ENCODE measurements at places on chromosomes 3 and 15. TPM values are rescaled to one million over a fixed set of nuclear protein-coding genes. Genes with fewer than 3 reads are reported as not detected.

GRCh38 chr3:154301561-154301960 is 22.7 kb downstream of the DHX36 start:
- no peak for DNase-seq

GRCh38 chr3:171157980-171158379 is 131.5 kb upstream of the SLC2A2 start:
- no peak for DNase-seq

GRCh38 chr3:33646406-33646805 is 71.6 kb downstream of the CLASP2 start:
- no peak for DNase-seq

DNA sequence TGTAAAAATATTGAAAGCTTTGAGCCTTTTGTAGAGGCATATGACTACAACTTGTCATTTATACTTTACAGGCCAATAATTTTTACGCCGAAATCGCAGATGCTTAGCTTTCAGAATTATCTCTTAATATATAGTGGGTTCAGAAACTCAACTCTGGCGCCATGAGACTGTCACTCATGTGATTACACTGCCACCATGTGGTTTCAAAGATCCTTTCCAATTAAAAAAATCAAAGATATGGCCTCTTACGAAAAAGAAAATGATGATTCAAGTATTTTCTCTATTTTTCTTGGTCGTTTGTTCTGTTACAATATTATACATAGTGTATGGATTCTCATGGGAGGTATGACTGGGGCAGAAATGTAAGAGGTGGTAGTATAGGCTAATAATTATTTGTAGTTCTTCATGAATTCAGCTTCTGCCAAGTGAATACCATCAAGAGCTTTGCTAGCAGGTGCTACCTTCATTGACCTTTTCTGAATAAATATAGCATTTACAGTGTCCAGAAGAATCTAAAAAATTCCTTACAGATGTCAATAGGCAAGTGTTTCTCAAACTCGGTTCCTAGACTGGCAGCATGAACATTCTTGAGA is 751.7 kb upstream of the GOLIM4 start:
- no peak for DNase-seq

ISLR gene
- total RNA-seq, result not detected

LXN gene
- 9.4 TPM for total RNA-seq

FBLN2 gene
- 2.6 TPM for total RNA-seq

BNC1 gene
- total RNA-seq, result not detected
